ENCODE measurements at places on chromosomes 5 and 9.
A peak's percentile ranks its signal among the peaks of the same experiment; 100 is the strongest.

- DNase-seq, result no peak
Measured at GRCh38 chr9:106883626-106884190, 20.7 kb downstream of the ZNF462 start.

- DNase-seq, result no peak
Measured at GRCh38 chr9:31519826-31520225, 864.6 kb upstream of the ACO1 start.

- no peak for DNase-seq
Measured at GRCh38 chr5:25975885-25976284, 1062.5 kb downstream of the CDH9 start.

- peak; percentile 85 for DNase-seq
Measured at GRCh38 chr5:179820483-179821297, at the start of gene SQSTM1. TSS of gene SQSTM1 (plus strand) at chr5:179820905. CDS start at chr5:179820937, 32 bp downstream.

- no peak for DNase-seq
Measured at GRCh38 chr9:134885679-134886412, 5.2 kb downstream of the FCN2 start.

DNA sequence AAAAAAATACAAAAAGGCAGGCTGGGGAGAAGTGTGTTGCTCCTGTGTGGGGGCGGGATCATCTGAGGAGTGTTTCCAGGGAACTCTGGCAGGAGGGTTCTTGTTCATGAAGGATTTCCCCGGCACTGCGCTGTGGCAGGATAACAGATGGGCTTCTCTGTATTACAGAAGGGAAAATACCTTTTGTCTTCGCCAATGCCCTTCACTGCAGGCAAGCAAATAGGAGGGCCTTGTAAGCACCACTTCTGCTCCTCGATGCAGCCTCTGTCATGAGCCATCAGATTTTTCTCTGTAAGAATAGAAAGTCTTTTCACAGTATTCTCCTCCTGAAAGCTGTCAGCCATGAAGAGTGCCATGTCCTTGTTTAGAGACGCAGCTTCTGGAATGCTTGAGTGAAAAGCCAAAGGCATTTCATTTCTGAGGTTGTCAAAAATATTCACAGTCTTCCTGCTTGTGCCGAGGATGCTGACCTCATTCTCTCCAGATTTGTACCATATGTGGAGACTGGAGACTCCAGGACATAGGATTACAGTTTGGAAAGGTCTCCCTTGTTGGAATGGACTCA, 294.0 kb downstream of the YTHDC2 start:
- DNase-seq, result no peak

- DNase-seq, result no peak
Measured at GRCh38 chr5:172699999-172700364, 58.9 kb downstream of the NEURL1B start.

DNA sequence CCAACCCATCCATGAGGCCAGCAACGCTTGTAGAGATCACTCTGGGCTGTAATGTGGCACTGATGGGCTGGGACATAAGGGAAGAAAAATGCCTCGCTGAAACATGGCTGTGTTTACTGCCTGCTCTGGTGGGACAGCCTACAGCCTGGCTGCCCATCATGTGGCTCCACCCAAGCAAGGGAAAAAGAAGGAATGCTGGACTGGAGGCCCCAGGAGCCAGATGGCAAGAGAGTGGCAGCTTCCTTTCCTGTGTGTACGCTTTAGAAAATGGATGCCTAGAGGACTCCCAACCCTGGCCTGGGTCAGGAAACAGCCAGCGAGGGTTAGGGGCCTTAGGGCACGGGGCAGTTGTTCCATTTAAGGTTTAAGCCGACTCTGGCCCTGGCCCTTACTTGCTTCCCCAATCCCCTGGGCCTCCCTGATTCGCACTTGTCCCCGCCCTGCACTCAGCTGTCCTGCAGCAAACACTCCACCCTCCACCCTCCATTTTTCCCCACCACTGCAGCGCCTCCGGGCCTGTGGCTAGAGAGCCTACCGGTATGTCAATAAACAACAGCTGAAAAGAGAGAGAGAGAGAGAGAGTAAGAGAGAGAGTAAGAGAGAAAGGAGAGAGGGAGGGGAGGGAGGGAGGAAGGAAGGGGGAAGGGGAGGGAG, 819.4 kb downstream of the SEMA5A start:
- DNase-seq, result no peak

- DNase-seq, result no peak
Measured at GRCh38 chr5:81724108-81724507, 26.8 kb downstream of the SSBP2 start.

- DNase-seq, result no peak
Measured at GRCh38 chr5:172559004-172559932, 81.8 kb upstream of the NEURL1B start.

GRCh38 chr9:91395106-91395552, 28.5 kb downstream of the NFIL3 start:
- no peak for DNase-seq

GRCh38 chr9:113148372-113148705, 2.5 kb upstream of the SLC31A2 start:
- DNase-seq, result no peak

- DNase-seq, result no peak
Measured at GRCh38 chr9:108019821-108020220, 530.3 kb upstream of the KLF4 start.

GRCh38 chr5:98736753-98737152, 36.7 kb upstream of the RGMB start:
- no peak for DNase-seq

GRCh38 chr5:73692166-73692640, 66.2 kb downstream of the ARHGEF28 start:
- DNase-seq, result no peak

- DNase-seq, result no peak
Measured at GRCh38 chr9:105693435-105694189, 729 bp upstream of the TMEM38B start.

GRCh38 chr9:81791076-81791475, 101.7 kb upstream of the TLE1 start:
- DNase-seq, result no peak

GRCh38 chr5:135195270-135195608, 161.2 kb upstream of the PITX1 start:
- DNase-seq, result no peak

DNA sequence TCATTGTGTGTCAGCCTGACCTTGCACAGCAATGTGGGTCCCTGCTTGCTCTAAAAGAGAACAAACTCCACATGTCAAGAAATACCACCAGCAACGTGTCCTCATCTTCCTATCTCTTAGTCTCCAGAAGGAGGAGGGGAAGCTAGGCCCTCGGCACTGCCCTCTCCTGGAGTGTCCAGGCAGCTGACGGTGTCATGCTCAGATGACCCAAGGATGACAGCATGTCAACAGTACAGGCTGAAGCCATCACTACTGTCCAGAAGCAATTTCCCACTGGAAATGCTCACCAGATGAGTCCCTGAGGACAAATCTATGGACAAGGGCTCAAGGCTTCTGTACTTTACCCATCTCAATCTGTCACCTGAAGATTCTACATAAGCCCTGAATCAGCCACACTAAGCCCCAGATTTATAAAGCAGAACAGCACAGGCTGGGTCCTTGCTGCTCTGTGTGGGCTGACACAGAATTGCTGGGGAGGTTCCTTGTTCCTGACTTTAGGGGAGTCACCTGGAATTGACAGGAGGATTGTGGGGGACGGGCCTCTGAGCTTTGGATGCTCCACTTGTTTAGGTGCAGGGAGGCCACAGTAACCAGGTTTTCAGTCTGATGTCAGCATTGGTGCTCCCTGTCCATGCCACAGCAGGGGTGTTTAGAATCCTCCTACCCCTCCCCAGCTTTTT, 210.2 kb downstream of the DAB2IP start:
- no peak for DNase-seq

DNA sequence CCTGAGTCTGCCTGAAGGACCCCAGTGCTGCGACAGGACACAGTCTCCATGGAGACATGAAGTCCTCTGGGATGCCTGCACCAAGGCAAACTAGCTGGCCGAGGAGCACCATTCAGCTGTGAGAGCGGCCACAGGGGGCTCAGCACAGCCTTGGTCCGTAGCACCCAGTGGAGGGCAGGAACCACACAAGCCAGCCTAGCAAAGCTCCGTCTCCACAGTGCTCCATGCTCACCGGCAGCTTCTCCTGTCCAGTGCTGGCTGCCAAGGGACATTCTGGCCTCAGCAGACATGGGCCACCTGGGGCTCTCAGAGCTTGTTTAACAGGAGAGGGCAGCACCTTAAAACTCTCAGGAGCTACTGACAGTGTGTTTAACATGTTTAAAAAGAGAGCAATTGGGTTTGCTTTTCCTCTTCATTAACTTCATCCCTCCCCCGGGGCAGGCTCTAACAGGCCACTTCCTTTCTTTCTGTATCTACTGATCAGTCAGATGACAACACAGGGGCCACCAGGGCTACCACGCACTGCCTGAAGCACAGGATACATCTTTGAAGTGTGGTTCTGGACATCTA, 57.0 kb downstream of the SECISBP2 start:
- no peak for DNase-seq

- no peak for DNase-seq
Measured at GRCh38 chr5:82244854-82245635, 33.1 kb downstream of the RPS23 start.

GRCh38 chr9:107862881-107863280, 373.3 kb upstream of the KLF4 start:
- no peak for DNase-seq

- no peak for DNase-seq
Measured at GRCh38 chr5:19978476-19978875, 9.5 kb downstream of the CDH18 start.

DNA sequence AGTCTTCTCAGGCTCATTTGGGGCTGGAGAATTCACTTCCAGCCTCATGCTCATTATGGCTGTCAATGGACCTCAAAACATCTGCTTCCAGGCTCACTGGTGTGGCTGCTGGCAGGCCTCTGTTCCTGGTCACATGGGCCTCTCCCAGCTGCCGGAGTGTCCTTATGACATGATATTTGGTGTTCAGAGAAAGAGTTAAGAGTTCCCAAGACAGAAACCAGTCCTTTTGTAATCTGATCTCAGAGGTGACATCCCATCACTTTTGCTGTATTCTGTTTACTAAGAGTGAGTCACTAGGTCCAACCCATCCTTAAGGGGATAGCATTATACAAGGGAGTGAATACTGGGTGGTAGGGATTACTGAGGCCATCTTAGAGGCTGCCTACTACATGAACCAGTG, 104.6 kb downstream of the CACNA1B start:
- no peak for DNase-seq

DNA sequence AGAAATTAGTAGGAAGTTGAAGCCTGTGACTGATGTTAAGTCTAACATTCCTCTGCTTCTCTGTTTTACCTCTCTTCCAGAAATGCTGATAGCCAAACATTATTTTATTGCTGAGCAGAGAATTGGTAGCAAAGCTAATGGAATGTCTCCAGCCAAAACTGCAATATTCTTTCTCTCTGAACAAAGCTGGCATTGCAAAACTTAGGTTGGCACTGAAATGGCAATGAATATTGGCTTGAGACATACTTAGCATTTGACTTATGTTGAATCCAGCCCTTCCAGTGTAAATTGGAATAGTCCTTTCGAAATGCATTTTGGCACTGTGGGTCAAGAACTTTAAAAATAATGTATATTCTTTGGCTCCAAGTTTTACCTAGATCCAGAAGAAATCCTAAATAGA, 21.1 kb downstream of the FAF2 start:
- no peak for DNase-seq

- DNase-seq, result peak; percentile 41
Measured at GRCh38 chr9:98097836-98098235, 21.2 kb downstream of the TRIM14 start.

- DNase-seq, result no peak
Measured at GRCh38 chr5:133730866-133731265, 118.5 kb upstream of the FSTL4 start.

DNA sequence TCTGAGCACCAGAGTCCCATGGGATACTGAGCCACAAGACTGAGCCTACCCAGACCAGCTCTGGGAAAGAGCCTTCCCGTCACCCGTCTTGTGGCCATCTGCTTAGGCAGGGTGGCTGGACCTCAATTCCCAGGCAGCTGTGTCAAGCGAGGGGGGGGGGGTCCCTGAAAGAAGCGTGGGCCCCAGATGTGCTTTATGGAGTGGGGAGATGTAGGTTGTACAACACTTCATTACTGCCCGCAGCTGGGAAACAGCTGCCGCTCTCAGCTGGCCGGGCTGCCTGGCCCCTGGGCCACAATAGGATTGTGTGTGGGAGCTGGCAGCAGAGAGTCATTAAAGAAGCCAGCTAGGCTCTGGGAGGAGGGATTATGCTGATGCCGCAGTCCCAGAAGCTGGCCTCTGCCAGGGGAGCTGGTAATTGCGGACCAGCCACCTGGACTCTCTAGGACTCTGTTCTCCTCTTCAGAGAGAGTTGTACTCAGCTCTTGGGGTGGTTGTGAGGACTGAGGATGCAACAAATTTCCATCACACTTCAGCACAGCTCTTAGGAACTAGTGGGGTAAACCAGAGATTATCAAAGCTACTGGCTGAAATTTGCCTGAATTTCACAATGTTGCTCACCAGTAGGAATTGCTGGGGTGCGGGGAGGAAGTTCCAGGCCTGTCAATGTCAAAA, 145.4 kb downstream of the GADD45G start:
- no peak for DNase-seq

DNA sequence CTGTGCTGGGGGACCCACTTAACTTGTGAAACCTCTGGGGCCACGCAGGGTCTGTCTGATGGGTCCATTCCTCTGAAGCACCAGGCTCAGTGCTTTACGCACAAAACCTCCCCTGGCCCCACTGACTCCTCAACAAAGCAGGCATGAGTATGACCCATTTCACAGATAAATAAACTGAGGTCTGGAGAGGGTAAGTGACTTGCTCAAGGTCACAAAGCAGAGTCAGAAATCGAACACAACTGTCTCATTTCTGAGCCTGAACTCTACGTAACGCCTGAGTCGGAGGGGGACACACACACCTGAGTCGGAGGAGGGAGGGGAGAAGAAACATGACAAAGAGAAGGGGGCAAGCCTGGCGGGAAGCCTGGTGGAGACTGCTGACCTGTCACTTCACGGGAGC, 48.0 kb upstream of the RAPGEF1 start:
- DNase-seq, result no peak

DNA sequence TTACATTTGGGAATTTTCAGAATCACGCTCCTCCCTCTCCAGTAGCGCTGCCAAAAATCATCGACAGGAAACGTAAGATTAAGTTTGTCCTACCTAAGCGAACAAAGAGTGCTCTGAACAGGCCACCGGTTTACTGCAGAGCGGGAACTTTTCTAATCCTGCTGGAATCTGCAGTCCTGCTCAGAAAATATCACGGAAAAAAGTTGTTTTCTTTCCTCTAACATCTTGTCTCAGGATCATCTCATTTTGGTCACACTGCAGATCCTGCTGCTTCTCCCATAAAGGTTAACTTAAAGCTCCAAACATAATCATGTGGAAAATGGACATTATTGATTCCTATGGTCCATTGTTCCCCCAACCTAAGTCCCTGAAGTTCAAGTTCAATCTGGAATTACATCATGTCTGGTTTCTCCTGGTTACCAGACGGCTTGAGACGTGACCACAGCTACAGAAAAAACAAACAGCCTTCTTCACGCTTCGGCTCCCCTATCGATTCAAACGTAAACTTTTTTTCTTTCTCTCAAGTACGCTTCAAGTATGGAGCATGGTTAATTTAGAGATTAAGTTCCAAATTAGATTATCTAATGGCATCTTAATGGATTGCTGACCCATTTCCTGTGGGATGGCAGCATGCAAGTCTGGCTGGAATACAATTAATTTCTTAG, 217.6 kb downstream of the NFIB start:
- no peak for DNase-seq
